ENCODE measurements at places on chromosomes 1 and 21. TPM values are rescaled to one million over a fixed set of nuclear protein-coding genes. Genes with fewer than 3 reads are reported as not detected.
A peak's percentile ranks its signal among the peaks of the same experiment; 100 is the strongest.

Gene NR1I3
- not detected for total RNA-seq

Gene AMPD1
- not detected for total RNA-seq

Gene AK2
- total RNA-seq, result 112 TPM

Gene UBE2U
- total RNA-seq, result not detected

Gene TNFSF18
- 59.4 TPM for total RNA-seq

- no peak for DNase-seq
Observed at GRCh38 chr1:56780826-56781225, 38.4 kb downstream of the FYB2 start.

GRCh38 chr1:156401681-156402081 is 32.7 kb downstream of the RHBG start:
- no peak for DNase-seq

DNA sequence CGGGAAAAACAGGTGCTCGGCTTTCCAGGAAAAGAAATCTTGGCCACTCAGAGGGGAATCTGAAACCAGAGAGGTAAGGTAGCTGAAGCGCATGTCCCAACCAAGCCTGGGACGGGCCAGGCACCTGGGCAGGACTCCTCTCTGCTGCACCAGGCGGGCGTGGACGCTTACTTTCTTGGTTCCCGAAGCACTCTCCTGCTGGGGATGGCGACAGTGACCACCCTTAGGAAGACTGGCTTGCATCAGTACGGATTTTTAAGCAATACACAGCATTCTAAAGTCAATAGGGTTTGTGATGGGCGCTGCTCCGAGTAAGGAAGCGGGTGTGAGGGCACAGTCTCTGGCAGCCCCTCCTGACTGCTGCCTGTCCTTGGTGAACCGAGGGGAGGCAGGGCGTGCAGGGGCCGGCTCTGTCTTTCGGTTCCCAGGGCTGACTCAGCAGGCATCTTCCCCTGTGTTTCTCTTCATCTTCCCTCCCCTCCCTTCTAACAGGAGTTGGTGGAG is 74.9 kb upstream of the ANGPTL1 start:
- no peak for DNase-seq

DNA sequence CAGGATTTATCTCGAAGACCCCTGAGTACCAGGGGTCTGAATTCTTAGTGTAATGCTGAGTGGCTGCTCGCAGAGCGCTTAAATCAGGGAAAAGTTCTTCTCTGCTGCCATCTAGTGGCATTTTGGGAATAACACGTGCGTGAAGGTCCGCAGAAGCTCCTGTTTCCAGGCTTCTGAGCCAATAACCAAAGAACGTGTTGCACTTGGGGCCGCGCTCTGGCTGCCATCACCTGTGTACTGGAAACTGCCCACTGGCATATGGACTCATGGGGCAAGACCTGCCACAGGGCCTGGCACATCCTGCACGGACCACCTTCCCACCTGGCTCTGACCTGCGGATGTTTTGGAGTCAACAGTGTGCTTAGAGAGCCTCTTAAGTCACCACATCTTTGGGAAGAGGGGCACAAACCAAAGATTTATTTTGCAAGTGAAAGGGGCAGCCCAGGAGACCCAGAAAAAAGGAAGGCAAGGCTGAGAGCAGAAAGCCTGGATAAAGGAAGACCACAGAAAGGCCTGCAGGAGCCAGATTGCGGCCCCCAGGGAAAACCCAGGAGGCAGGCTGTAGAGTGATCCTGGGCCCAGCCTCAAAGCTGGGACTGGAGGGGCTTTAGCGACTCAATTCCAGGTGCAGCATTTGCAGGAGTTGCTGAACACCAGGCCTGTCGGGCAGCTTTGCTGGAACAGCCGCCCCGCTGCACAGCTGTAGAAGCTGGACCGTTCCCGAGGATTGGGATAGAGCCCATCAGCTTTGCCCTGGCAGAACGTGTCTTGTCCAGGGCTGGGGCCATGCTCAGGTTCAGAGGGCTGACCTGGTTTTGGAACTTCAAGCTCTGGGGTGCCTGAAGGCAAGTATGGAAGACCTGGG is 13.0 kb downstream of the CHIT1 start:
- DNase-seq, result peak; percentile 23

- no peak for DNase-seq
Observed at GRCh38 chr1:77227381-77227780, 8.2 kb upstream of the PIGK start.

Measured in glomerular endothelial cell (primary cell).